ENCODE measurements at places on chromosomes 3 and 15.
A peak's percentile ranks its signal among the peaks of the same experiment; 100 is the strongest.

DNA sequence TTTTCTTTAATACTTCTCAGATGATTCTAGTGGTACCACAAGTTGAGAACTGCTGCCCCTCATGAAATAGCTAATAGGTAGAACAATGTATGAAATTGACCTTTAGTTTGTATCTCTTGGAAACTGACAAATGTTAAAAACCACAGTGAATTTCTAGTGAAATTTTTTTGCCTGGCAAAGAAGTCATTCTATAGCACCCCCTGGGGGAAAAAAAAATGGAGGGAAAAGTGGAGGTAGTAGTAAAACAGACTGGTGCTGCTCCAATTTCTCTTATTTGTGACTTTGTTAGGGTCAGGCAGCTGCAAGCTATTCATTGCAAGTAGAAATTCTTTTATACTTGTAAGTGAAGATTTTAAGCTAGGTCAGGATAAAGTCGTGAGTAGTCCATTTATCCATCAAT, 605.0 kb downstream of the NLGN1 start:
- DNase-seq = no peak

GRCh38 chr3:133474251-133474801, 74.5 kb downstream of the BFSP2 start:
- no peak for DNase-seq

DNA sequence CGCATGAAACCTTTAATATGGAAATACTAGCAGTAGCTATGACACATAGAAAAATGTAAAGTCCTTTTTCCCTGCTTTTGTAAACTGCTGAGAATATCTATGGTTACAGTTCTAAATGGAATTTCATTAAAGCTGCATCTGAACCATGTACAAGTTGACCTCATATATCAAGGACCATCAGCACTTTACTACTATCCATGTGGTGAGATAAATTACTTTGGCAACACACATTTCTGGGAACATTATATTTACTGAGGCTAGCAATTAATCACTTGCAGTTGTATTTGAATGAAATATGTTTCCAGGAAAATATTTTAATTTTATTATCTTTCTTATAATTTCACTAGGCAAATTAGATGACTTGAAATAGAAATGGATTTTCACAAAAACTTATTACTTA, 545.5 kb downstream of the NAALADL2 start:
- no peak for DNase-seq

GRCh38 chr3:157452097-157452496, 15.4 kb downstream of the PTX3 start:
- DNase-seq = no peak

DNA sequence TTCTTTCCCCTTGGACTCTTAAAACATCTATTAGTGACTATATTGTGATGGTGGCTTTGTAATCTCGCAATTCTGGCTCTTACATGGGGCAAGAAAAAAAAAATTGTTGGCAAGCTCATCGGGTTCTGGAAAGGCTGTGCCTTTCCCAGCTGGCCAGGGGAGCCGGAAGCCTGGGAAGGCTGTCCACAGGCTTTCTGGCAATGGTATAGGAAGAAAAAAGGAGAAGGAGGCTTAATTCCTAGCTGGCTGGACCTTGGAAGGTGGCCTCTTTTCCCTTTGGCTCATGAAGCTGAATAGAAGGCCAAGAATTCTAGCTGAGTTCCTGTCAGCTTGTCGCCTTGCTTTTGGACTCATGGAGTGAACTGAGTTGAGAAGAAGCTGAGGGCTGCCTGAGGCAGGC, 243.5 kb upstream of the SEMA6D start:
- DNase-seq = no peak

DNA sequence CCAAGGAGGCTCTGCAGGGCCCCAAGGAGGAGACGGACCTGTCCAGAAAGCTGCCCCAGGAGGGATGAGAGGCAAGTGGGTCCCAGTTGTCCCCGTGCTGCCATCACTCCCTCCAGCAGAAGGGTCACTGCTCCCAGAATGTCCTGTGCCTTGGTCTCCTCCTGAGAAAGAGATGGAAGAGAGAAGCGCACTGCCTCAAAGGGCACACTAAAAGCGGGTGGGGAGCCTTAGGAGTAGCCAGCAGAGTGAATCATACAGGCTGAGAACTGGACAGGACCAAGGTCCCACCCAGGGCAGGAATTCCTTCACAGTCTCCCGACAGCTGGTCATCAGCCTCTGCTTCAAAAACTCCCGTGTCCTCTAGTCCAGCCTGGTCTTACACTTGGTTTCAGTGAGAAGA, 4.6 kb downstream of the THPO start:
- DNase-seq = no peak

DNA sequence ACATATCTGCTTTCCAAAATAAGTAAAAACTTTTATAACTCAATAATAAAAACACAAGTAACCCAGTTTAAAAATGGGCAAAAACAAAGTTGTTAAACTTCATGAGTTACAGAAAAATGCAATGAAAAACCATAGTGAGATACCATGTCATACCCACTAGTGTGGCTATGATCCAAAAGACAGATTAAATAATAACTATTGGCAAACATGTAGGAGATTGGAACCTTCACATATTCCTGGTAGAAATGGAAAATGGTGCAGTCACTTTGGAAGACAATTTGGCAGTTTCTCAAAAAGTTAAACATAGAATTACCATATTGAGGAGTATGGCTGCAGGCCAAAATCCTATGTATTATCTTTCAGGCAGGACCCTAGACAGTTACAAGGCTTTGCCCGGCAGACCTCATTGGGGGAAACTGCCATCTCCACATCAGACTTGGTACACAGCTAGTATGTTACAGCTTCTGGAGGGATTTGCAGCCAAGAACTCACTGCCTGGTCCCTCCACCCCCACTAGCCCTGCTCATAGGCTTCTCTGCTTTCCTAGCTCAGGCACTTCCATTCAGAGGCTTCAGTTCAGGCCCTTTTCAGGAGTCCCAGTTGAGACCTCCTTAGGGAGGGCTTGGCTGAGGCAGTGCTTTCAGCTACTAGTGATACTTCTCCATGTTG, 147.8 kb downstream of the NEK10 start:
- DNase-seq = no peak

- no peak for DNase-seq
Observed at GRCh38 chr3:152623286-152623911, 211.5 kb upstream of the P2RY1 start.

- DNase-seq = no peak
Observed at GRCh38 chr3:196712514-196713413, 587 bp downstream of the PIGX start.

- DNase-seq = peak; percentile 17
Observed at GRCh38 chr15:89845305-89845893, 30.7 kb upstream of the ANPEP start.

- no peak for DNase-seq
Observed at GRCh38 chr3:95311272-95311671, 1248.4 kb downstream of the NSUN3 start.

DNA sequence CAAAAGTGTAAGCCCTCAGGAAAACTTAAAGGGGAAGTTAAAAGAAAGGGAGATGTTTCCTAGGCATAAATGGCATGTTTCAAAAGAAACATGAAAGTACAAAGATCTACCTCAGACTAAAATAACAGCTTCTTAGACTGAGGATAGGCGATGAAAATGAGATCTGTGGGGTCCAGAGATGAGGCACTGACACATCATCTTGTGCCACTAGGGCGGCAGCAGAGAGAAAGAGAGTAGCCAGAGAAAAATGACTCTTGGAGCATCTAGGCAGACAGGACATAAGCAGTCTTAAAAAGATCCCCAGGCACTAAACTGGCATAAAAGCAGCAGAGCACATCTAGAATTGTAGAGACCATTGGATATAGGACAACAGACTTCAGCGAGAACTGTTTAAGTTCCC, 42.5 kb upstream of the RFX7 start:
- DNase-seq = no peak

DNA sequence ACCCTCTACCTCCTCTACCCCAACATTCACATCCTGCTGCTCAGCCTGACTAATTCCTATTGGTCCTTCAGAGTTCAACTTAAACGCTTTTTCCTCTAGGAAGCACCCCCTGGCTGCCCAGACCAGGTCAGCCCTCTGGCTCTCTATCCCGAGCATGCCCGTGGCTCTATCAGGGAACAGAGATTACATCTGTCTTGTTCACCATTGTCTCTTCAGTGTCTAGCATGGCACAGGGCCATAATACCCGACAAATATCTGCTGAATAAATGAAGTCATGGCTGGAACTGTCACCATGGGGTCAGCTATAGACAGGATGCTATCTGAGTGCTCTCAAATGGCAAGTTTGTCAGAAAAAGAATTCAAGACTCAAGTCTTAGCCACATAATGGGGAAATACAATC, 296.9 kb upstream of the CHRNA7 start:
- no peak for DNase-seq

GRCh38 chr15:31311735-31312619, 14.7 kb upstream of the KLF13 start:
- no peak for DNase-seq

- no peak for DNase-seq
Observed at GRCh38 chr3:64561325-64561843, 126.4 kb downstream of the ADAMTS9 start.

DNA sequence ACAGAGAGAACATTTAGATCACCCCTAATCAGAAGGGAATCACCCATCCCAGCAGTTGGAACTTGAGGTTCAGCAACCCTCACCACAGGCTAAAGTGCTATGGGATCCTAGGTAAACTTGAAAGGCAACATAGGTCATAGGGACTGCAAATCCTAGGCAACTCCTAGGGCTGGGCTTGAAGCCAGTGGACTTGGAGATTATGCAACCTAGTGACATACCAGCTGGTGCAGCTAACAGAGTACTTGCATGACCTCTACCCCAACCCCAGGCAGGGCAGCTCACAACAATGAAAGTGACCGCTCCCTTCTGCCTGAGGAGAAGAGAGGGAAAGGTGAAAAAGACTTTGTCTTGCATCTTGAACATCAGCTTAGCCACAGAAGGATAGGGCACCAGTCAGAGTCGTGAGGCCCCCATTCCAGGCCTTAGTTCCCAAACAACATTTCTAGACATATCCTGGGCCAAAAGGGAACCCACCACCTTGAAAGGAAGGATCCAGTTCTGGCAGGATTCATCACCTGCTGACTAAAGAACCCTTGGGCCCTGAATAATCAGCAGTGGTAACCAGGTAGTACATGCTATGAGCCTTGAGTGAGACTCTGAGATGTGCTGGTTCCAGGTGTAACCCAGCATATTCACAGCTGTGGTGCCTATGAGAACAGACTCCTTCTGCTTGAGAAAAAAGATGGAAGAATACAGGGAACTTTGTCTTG, 37.6 kb upstream of the FBN1 start:
- no peak for DNase-seq

DNA sequence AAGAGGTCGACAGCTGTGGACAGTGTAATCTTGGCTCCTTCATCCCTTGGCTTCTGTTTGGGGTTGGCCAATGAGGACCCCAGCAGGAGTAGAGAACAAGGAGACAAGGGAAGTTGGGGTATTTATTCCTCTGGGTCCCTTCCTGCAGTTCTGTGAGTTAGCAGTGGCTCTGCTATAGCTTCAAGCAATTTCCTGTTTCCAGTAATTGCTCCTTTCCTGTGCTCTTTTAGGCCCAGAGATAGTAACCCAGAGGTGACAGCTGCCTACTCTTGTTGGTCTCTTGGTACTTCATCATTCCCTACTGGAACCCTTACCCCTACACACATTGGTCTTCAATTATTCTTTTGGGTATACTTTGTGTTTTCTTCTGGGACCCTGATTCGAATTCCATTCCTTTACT, 92.9 kb downstream of the NR1D2 start:
- no peak for DNase-seq

DNA sequence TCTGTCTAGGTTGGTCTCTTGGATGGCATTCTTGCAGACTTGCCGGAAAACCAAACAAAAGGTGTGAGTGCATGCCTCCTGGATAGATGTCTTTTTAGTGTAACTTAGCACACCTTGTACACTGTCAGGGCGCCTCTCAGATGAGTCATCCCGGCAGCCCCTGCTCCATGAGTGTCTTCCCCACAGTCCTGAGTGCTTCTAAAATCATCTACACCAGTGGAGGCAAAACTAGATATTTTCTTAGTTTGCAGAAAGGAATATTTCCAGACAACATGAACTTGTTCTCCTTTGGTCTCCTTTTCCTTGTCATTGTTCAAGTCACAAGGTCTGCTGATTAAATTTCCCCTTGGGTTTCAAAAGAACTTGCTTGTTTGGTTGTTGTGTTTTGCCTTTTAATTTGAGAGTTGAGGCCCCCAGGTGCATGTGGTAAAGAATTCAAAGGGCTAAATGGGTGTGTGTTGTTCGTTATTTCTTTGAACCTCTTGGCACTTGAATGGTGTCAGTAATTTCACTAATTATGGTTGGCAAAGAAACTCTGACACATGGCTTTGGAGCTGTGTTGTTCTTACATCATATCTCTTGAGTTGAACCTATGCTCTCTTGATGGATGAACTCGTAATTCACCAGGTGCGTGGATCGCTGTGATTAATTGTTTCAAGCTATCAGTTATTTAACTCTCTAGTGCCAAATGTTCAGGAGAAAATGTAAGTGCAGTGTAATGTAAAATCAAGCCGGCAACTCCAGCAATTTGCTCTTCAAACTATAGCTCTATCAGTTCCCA, 98.2 kb downstream of the IGF1R start:
- DNase-seq = no peak

- no peak for DNase-seq
Observed at GRCh38 chr3:27423463-27423862, 54.3 kb upstream of the NEK10 start.

- no peak for DNase-seq
Observed at GRCh38 chr3:57746156-57747010, 9.7 kb upstream of the SLMAP start.
